ENCODE measurements at places on chromosomes 3 and 15.

DNA sequence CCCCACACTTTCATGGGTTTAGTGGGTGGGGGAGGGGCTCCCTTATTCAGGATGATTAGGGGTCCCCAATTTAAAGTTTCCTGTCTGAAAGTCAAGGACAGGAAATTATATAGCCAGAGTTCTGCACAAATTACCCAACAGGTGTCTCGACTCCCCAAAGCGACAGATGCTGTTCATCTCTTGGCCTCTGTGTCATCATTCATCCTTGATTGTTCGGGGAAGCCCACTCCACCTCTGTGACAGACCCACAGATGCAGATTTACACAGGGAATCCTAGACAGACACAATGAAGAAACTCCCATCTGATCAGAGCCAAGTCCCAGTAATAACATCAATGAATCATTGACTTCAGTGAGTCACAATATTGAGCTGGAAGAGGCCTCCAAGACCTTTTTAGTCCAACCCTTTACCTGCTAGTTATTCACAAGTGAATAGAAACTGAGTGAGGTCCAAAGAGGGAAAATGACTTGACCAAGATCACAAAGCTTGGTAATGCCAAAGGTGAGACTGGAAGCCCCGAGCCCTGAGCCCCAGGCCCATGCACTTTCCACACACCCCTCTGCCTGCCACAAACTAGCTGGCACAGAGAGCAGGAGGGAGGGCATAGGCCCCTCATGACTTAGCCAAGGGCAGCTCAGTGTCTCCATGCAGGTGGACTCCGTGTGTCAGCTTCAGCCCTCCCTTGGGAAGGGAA lies 7.9 kb upstream of the SRP14 start:
- no peak for DNase-seq

- DNase-seq: no peak
Observed at GRCh38 chr3:44339181-44340057, 853 bp downstream of the TCAIM start.

DNA sequence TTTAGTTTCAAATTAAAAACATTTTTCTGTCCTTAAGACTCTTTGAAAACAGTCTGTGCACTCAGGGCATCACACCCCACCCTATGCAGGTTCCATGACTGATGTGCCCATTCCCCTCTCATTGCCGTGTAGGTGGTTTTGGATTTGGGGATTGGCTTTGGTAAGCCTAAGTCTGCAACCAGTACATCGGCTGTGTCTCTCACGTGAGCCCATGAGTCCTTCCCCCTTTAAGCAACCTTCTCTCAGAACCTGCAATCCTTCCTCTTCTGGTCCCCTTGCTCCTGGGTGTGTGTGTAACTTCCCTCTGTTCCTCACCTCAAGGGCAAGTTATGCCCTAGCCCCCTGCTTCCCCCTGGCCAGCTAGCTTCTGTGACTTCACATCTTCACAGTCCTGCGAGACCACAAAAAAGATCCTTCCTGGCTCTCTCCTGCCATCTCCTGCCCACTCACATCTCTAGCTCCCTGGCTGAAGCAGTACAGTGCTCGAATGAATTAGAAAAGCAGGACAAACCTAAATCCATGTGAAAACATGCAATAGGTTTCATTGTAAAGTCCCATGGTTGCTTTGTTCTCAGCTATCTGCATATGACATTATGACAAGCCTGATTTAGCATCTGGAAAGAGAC lies 126.7 kb downstream of the UACA start:
- no peak for DNase-seq

DNA sequence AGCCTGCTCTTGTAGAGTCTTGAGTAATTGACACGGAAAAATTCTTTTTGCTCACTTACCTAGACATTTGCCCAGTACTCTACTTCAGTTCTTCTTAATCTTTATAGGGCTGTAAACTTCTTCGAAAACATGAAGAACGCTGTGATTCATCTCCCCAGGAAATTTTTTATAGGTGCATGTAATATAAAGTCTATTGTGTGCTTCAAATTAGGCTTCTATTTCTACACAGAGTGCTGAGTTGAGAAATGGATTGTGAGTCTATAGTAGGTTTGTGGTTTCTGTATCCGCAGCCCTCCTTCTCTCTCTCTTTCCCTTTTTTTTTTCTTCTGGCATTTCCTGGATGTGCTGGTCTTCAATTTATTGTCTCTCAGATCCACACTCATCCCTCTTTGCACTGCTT lies 183.3 kb upstream of the DCBLD2 start:
- DNase-seq: no peak
